CD4-positive, CD25-positive, alpha-beta regulatory T cell (primary cell): ENCODE measurements at places on chromosomes 12 and 14. TPM values are rescaled to one million over a fixed set of nuclear protein-coding genes. Genes with fewer than 3 reads are reported as not detected.

SIX6 gene
- not detected for total RNA-seq

CLEC2B gene
- total RNA-seq, result 90.8 TPM

POTEM gene
- not detected for total RNA-seq

- DNase-seq, result peak; percentile 31
These were observed 28.7 kb downstream of the NKX2-8 start for GRCh38 chr14:36553656-36554260.

DNA sequence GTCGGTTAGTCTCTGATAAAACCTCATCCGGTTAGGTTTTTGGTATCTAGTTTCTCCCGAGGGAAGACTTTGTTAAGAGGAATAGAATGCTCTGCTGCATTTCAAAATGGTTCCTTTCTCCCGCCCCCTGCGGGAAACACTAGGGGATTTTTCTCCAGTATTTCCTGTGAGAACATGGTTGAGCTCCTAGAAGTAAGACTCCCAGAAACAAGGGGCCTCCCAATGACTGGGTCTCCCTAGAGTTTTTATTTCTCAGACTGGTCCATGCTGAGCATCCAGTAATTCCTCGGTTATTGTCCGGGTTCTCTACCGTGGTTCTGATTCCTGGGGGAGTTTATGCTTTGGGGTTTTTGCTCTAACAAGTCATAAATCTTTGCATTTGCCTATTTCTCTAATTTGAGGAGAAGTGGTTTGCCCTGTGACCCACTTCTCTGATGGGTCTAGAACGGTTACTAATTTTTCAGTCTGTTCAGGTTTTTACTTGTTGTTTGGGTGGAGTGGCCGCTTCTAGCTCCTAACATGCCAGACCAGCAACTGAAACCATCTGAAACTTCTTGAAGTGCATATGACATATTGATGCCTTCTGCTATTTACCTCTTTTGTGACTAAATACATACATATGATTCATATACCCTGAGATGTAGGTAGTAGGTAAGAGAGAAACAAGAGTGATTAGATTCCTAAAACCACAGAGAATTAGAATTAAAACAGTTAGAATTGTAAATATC is 25.1 kb downstream of the TESPA1 start:
- DNase-seq, result no peak

DNA sequence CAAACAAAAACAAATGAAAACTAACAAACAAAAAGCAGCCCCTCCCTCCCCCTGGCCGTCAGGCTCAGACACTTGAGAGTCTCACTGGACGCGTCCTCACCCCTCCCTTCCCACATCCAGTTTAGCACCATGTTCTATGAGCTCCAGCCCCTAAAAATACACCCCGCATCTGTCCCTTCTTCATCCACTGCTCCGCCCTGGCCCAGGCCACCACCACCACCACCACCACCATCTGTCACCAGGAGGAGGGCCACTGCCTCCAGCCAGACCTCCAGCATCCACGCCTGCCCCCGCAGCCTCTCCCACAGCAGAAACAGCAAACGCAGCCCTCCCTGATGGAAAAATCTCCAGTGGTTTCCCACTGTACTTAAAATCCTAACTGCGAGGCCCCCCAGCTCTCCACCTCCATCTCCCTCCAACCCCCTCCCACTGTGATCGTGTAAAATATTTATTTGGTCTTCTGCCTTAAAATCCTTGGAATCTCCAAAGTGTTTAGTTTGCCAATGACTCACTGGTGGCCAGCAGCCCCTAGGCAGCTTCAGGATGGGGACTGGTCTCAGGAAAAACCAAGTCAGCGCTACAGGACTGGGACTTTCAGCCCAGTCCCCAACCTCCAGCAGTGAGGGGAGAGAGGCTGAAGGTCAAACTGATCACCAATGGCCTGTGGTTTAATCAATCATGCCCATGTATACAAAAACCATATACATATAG is 95.1 kb downstream of the SCARB1 start:
- DNase-seq, result no peak

GRCh38 chr14:100114109-100114765 is 45.2 kb downstream of the DEGS2 start:
- DNase-seq, result no peak
